ENCODE measurements at places on chromosomes 2 and 18.

GRCh38 chr2:1758171-1758570 is 13.9 kb upstream of the PXDN start:
- no peak for DNase-seq

DNA sequence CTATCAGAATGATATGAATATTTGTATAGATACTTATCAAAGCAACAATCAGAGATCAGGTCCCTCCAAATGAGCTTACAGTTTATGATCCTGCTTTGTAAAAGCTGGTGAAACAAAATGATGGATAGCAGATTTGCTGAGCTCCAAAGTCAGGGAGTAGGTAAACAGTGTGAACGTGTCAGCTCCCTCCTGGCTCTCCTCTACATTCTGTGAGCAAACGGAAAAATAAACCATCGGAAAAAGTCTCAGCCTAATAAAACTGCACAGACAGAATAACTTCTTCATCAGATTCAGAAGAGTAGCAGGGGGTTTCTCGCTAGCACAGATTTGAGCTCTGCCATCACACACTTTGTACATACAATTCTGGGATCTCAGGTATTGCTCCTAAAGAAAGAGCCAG is 51.3 kb downstream of the BCL11A start:
- DNase-seq, result no peak

- DNase-seq, result no peak
Observed at GRCh38 chr2:97983698-97984097, 12.1 kb downstream of the TMEM131 start.

DNA sequence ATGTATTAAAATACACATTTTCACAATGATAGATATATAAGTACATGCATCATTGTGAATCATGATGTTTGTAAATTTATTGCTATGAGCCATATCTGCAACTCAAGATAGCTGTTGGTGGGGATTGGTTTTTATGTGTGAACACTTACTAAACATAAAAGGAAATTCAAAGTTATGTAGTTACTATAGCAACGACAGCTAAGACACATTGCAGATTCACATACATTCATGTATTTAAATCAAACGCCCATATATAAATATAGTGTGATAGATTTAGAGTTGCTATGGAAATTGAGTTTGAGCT is 65.6 kb downstream of the MAPRE2 start:
- no peak for DNase-seq

DNA sequence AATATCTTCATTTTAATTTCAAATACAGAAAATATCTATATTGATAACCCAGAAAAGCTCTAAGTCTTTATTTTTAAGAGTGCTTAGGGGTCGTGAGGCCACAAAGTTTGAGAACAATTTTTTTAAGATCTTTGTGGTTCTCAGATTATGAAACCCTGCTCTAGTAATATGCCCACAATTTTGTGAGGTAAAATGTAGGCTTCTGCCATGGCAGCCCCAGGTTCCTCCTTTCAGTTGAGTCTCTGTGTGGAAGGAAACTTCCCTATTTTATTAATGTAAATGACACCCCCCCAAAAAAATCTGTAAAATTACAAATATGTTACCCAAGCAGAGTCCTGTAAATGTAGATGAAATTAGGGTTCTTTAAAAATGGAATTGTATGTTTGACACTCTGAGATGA is 600.5 kb downstream of the SATB2 start:
- no peak for DNase-seq

- DNase-seq, result no peak
Observed at GRCh38 chr2:220916931-220917330, 655.2 kb downstream of the EPHA4 start.

DNA sequence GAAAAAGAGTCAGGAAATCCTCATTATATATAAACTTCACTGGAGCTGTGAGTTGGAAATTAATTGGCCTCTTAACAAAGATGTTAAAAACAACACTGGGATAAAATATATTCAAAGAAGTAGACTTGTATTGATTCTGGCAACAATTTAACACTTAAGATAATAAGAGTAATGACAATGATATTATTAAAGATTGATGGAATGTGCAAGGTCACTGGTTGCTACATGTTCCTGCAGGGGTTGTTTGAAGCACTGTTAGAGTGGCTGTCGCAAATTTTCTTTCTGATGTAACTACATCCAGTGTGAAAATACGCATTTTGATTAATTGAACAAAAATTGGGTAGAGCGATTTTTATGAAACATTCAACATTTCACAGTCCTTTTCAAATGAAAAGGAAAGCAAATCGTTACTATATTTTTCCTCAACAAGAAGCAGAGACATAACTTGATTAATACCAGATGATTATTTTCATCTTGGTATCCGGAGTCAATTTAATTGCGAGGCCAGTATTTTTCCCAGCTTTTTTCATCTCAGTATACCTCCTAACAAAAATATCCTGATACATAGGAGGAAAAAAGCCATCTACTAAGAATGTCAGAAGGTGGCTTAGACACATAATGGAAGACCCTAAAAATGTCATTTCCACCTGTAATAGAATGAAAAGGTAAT is 6.1 kb downstream of the PTGR3 start:
- no peak for DNase-seq

- DNase-seq, result no peak
Observed at GRCh38 chr18:59706499-59706898, 9.3 kb upstream of the CCBE1 start.

DNA sequence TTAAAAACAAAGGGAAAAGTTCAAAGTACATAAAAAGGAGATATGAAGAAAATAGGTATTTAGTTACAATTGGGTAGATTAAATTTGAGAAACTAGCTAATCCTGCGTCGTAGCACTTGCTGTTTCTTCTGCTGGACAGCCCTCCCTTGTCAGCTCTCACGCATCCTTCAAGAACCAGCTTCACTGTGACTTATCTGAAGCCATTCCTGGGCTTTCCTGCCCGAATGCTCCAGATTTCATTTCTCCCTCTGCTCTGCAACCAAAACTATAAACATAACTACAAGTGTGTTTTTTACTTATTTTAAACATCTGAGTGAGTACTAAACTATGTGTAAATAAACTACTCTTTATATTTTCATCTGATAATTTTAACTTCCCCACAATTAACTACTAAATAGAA is 149.2 kb downstream of the MTCL1 start:
- no peak for DNase-seq

DNA sequence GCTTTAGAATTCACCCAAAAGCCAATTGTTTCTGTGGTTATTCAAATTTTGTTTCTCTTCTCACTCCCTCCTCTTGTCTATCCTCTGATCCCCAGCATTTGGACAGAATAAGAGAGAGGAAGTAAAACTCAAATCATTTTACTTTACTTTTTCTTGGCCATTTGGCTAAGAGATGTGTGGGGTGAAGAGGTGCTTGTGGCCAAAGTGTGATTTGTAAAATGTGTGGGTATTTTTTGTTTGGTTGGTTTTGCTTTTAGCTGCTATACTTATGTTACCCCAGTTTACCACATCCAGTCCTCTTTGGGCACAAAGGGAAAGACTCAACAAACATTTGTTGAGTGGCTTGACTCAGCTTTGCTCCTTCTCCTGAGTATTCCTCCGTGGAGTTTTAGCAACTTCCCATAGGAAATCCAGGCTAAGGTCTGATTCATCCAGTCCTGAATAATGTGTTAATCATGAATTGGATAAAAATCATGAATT is 109.1 kb upstream of the CYP1B1 start:
- no peak for DNase-seq

- DNase-seq, result no peak
Observed at GRCh38 chr2:70479816-70480215, 73.8 kb downstream of the TGFA start.

GRCh38 chr2:181628590-181629585 is 28.0 kb downstream of the CERKL start:
- DNase-seq, result no peak

GRCh38 chr2:77823028-77823427 is 300.9 kb upstream of the LRRTM4 start:
- DNase-seq, result no peak

GRCh38 chr2:219207884-219208740 is 1.5 kb downstream of the ZFAND2B start:
- DNase-seq, result no peak

- no peak for DNase-seq
Observed at GRCh38 chr18:36128530-36128870, 640 bp downstream of the SLC39A6 start.

GRCh38 chr2:235049069-235049468 is 97.3 kb downstream of the SH3BP4 start:
- DNase-seq, result peak; percentile 20

DNA sequence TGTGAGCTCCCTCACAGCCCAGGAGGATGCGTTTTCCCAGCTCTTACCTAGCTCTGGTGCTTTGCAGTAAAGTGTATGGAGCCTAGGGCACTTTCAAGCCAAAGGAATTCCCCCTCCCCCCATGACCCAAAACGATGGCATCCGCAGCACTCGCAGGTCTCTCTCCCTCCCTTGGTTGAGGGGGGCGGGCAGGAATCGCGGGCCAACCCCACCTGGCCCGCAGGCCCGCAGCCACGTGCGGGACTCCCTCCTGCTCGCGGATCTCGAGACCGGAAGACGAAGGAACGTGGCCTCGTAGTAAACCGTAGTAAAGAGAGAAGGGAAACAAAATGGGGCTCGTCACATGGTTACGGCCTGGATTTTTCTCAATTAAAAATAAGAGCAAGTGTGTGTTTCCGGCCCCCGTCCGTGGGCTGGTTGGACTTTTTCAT is 8.5 kb downstream of the IRS1 start:
- no peak for DNase-seq

- DNase-seq, result no peak
Observed at GRCh38 chr2:207239754-207240494, 74.2 kb upstream of the KLF7 start.

- DNase-seq, result no peak
Observed at GRCh38 chr2:219228911-219229304, 528 bp downstream of the ATG9A start.

GRCh38 chr2:27263287-27264252 is 723 bp upstream of the SLC30A3 start:
- DNase-seq, result no peak

DNA sequence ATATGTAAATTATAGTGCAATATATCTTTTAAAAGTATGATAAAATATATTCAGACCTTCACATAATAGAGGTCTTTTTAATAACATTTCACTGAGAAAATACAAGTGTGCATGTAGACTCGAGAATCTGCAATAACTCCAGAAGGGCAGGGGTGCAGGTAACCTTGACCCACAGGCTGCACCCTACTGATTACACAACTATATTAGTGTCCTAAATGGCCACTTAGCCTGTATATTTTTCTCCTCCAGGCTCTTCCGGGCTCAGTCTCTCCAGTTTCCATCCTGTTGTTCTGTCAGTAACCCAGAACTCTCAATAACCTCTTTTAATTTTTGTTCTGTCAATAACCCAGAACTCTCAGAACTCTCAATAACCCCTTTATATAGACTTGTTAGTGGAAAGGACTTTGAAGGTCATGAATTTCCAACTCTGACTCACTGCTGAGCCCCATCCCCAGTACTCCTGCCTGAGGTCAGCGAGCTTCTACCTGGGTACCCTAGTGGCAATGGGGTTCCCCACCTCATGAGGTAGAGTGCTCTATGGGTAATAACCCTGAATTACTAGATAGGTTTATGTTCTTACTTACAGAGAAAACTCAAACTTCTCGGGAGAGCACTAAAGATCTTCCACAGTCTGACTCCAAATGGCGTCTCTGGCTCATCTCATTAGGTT is 8.4 kb upstream of the TTR start:
- DNase-seq, result no peak

DNA sequence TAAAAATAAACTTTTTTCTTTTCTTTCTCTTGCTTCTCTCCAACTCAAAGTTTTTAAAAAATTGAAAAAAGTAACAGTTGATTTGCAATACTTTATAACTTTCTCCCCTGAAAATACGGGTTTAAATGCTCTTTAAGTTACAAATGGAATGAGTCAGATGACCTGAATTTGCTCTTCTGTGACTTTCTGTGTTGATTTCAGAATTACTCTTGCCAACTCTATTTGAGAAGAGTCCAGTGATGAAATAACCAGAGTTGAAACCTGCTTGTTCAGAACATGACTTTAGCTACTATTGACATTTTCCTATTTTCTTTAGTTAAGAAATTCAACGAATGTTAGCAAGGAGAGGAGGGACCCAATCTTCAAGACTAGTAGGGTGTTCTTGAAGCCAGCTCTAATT is 146.1 kb upstream of the ZSWIM2 start:
- no peak for DNase-seq

- DNase-seq, result no peak
Observed at GRCh38 chr18:45171679-45172191, 443.5 kb upstream of the SLC14A2 start.

- DNase-seq, result no peak
Observed at GRCh38 chr2:174635776-174636404, 38.3 kb upstream of the WIPF1 start.

GRCh38 chr2:120141300-120142069 is 81.7 kb downstream of the TMEM185B start:
- DNase-seq, result no peak

Data from aorta (tissue), 5 donors.